Tibial nerve (tissue), 4 donors: ENCODE measurements at places on chromosomes 2 and 18.
A peak's percentile ranks its signal among the peaks of the same experiment; 100 is the strongest.

DNA sequence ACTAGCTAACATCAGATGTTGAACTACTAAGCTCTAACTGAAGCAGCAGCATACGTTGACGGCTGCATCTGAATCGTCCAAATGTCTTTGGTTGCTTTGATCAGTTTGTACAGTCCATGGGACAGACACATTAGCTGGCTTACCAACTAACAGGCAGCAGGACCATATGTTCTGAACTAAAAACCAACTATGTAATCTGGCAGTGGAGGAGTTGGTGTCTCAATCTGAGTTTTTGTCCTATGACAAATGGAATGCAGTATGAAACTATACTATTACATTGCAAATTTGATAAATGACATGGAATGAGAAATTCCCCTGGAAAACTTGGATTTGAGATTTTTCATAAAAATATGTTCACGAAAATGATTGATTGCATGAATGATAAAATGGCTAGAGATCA lies 79.5 kb downstream of the EPHA4 start:
- no peak for DNase-seq

DNA sequence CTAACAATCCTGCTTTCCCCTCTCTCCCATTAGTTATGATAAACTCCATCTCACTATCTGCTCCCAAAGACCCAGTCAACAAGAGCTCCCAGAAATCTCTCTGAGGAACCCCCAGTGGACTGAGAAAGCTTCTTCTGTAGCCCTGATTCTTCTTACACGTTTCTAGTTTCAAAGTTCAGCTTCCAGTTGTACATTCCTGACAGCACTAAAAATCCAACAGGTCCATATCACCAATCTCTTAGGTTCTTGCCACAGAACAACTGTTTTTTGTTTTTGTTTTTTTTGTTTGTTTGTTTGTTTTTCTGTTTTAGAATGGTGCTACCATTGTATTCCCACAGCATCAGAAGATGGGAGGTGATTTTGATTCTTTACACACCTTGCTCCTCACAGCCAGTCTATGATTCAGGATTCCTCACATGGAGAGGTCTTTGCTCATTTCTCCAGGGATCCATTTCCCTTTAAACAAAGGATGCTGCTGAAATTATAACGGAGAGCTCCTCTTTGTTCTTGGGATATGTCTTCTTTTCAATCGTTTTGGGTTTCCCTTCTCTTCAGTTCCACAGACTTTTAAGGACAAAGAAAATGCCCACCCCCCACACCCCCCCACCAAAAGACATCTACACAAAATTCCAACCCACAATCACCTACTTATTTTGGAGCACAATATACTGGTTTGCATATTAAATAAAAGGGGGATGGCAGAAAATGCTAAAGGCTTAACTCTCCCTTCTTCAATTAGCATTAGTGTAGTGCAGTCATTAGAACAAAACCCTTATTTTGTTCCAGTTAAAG lies 56.0 kb upstream of the COBLL1 start:
- no peak for DNase-seq

DNA sequence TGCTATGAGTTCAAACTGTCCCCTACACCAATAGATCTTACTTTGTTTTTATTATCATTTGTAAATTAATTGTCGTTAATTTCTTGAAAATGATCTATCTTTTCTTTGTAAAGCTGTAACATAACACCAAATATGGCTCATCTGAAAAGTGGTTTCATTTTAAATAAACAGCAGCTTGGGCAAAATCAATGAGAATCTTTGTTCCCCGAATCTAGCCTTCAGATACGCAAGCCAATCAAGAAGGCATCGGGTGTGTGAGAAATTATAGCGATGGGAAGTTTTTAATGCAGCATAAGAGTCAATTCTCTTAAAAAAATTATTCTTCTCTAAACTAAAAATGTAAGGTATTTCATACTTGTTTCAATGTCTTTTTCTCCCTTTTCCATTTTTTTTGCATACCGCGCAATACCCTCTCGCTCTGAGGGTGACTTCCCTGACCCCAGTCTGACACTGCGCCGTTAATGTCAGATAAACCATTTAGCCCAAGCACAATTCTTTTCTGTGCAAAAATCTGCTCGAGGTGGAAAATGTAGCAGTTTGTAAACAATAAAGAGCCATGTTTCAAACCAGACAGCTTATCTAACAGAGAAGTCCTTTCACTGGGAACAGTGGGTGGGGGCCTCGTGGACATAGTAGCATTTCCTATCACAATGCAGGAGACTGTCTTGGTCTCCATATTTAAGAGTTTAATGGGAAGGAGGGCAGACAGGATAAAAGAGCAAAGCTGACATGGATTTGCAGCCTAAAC lies 129.4 kb downstream of the TCF4 start:
- no peak for DNase-seq

GRCh38 chr2:79950526-79950925 lies 354.0 kb downstream of the LRRTM1 start:
- DNase-seq, result no peak

- no peak for DNase-seq
Measured at GRCh38 chr2:45140675-45141074, 131.4 kb upstream of the SIX2 start.

DNA sequence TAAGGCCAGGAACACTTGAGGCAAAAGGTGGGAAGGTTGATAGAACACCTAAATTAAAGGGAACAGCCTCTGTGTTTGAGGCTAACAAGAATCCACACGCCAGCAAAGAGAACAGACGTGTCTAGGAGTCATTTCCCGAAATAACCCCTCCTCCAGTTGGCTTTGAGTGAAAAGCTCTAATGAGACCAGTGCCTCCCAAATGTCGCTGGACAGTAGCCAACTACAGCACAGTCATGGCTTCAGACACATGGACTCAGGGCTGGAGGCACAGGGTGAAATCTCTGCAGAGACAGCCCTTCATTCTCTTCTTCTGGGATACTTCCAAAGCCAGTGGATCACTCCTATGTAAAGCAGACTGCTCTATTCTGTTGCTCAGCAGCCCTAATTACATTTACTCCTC lies 49.6 kb downstream of the SOWAHC start:
- DNase-seq, result peak; percentile 35
